Head of caudate nucleus (tissue), 42 donors: ENCODE measurements at places on chromosomes 2 and 18.

- no peak for DNase-seq
Measured at GRCh38 chr2:236557306-236558030, 12.2 kb upstream of the ACKR3 start.

GRCh38 chr2:42290005-42290404 is 71.0 kb downstream of the COX7A2L start:
- DNase-seq = no peak

- DNase-seq = no peak
Measured at GRCh38 chr2:193446967-193447366, 1252.2 kb upstream of the TMEFF2 start.

DNA sequence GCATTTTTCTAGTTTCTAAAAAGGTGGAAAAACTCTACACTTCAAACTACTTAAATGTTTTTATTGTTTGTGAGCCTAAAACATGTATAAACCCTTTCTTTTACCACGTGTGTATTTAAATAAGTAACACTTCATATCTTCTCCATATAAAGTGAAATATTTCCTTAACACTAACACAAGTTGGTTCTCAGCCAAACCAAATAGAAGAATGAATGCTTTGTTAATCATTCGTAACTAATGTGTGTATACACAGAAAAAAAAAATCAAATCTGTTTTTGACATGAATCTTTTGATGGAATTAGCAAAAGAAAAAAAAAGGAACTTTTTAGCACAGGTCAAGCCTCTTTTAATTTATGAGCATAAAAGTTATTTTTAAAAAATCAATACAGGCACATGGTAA is 89.3 kb downstream of the EHBP1 start:
- no peak for DNase-seq

DNA sequence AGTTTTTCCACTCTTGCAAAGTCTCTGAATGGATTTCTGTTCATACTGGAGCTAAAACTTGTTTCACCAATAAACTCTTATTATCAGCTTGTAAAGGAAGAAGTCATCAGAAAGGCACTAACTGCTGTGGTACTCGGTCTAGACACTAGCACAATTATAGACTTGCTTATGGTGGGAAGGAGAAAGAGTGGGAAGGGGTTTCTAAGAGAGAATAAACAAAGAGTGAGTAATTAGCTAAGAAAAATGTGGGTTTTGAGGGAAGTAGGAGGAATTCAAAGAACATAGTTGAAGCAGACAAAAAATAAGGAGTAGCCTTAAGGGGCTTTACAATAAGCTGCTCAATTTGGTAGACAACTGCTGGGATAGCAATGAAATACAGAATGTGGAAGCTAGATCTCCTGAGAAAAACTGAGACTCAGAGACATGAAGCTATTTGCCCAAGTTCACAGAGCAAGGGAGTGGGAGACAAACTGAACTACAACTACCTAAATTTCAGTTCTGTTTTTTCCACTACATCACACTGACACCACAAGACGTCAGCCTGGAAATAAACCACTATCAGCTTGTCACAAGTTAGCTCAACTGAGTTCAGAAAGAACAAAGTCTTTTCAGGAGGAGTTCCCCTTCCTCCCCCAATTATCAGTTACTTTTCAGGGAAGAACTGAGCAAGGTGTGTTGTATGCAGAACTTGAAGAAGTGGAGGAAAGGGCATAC is 59.7 kb downstream of the MAP4K3 start:
- DNase-seq = no peak

DNA sequence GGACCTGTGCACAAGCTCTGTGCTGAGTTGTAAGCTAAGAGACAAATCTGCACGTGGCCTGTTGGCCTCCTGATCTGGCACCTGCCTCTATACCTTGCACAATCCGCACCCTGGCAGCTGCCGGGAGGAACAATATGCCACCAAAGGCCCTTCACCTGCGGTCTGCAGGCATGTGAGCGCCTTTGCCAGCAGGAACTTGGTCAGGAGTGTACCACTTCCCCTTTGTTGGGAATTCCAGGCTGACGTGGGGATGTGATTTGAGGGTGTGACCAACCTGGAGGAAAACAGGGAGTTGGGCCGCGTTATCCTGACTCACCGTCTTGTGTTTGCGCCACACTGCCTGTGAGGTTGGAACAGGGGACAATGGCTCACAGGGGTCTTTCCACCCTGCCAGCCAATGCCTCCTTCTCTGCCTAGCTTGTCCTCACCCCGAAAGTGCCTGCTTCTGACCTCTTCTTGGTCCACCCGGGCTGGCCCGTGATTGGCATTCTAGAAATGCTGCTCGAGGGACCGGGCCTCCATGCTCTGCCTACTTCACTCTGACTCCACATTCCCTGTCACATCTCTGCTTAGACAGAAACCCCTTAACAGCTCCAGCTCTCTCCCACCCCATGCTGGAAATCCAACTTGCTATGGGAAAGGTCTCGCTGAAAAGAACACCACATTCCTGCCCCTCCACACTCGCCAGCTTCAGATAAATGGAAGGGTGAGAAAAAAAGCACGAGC is 67.1 kb upstream of the MAP4K4 start:
- DNase-seq = no peak

- DNase-seq = no peak
Measured at GRCh38 chr2:65901756-65902155, 469.4 kb upstream of the SPRED2 start.

- no peak for DNase-seq
Measured at GRCh38 chr2:119837350-119837749, 77.6 kb downstream of the PTPN4 start.

- DNase-seq = peak; percentile 30
Measured at GRCh38 chr18:65938592-65939372, 188.0 kb downstream of the CDH7 start.

DNA sequence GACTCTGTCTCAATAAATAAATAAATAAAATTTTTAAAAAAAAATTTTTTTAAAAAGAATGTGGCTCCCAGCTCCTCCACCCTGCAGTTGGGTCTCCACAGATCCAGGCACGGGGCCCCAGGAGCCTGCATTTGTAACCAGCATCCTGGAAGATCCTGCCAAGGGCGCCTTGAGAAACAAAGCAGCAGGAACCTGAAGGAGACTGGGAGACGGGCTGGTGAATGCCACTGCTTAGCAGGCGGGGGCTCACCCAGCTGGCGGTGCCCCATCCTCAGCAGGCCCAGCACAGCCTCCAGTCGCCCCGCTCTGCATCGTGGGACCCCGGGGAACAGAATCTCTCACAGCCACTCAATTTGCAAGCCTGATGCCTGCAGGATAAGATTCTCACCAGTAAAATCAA is 187.5 kb upstream of the SALL3 start:
- DNase-seq = no peak

GRCh38 chr2:214679736-214680135 is 129.7 kb downstream of the BARD1 start:
- DNase-seq = no peak

DNA sequence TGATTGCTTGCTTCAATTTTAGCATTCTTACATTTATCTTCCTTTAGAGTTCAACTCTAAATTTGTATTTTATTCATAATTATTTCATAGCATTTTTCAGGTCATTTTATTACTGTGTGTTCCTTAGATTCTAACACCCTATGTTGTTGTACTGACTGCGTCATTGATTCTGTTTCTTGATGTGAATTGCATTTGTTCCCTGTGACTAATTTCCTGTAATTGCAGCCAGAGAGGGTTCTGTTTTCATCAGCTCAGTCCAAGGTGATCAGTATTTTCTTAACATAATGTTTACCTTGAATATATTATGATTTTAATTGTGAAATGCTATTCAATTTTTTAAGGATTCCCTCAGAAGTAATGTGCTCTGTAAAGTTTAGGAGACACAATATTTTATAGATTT is 970.2 kb upstream of the PIK3C3 start:
- no peak for DNase-seq

- DNase-seq = no peak
Measured at GRCh38 chr2:42327125-42327524, 33.9 kb downstream of the COX7A2L start.

- no peak for DNase-seq
Measured at GRCh38 chr2:22281033-22281432, 1103.9 kb upstream of the KLHL29 start.

DNA sequence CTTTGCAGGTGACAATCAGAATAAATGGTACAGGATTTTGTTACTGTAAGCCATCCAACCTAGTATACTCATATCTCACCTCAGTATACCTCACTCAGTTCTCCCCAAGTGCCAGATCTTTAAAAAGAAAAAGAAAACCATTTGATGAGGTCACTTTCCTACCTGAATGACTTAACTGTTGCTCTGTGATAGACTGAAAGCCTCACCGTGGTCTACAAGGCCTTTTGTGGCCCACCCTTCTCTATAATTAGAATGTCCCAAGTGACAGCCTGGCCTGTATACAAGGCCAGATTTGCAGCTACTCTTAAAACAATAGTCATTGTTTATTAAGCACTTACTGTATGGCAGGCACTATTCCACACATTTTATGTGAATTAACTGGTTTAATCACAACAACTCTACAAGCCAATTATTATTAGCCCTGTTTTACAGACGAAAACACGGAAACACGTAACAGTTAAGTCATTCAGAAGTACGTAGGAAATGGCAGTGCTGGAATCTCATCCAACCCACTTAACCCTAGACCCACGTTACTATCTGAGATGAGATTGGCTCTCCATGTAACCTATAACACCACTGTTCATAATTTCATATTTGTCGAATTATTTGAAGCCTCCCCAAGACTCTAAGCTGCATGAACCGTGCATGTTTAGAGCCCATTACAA is 28.3 kb downstream of the PKP4 start:
- DNase-seq = no peak

- no peak for DNase-seq
Measured at GRCh38 chr2:228688007-228688645, 506.6 kb upstream of the SPHKAP start.

- DNase-seq = peak; percentile 46
Measured at GRCh38 chr2:203893401-203893800, 25.8 kb downstream of the CTLA4 start.

GRCh38 chr2:148670773-148671172 is 26.2 kb downstream of the EPC2 start:
- DNase-seq = no peak

DNA sequence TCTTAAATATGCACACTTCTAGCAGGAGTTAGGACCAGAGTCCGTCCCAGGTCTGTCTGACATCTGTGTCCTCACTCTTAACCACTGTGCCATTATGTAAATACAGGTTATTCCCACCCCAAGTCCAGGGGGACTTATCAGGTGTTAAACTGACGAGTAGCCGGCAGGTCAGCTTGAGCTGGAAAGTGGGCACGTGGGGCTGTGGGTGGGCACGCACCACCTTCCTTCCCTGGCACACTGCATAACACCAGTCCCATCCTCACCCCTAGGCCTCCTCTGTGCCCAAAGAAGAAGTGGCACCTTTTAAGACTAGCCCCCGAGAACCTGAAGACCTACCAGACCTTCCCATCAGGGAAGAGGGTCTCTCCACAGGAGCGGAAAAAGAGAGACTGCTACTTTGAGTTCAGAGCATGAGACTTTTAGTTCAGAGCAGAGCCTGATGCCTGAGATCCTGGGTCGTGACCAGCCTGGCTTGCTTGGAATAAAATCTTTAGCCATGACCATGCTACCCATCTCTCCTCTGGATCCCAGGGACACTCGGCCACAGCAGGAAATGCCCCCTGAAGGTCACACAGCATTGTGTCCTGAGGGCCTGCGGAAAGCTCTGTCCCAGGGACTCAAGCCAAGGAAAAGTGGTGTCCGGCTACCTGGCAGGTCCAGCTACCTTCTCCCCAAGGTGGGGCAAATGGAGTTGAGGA is 62.0 kb downstream of the CIB4 start:
- DNase-seq = no peak

DNA sequence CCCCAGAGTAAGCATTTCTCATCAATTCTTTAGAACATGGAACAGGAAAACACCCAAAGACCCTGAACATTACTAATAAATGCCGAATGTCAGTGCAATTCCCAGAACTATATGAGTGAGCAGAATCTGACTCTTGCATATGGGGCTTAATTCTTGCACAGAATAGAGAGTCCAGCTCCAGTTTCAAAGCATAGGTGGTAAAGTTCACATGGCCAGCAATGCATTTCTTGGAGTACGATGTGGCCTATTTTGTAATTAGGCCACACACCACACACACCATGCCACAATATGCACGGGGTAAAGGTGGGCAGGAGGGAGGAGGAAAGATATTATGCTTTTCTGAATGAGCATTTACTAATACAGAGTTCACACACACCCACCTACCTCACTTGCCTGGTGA is 56.5 kb downstream of the PLA2R1 start:
- no peak for DNase-seq

DNA sequence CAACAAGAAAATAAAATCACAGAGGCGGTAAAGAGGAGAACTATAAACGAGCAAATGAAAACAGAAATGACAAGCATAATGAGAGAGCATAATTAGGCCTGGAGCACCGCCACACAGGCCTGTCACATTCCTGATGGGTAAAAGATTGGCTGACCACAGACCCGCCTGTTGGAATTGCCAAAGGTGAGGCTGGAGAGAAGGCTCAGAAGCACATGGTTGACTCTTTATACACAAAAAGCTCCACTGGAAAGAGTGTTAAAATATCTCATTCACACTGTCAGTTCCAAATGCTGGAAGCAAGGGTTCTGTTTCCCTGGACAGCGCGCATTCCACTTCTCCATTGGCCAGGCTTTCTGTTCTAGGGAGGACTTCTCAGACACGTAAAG is 5.9 kb upstream of the LGALSL start:
- no peak for DNase-seq

- no peak for DNase-seq
Measured at GRCh38 chr18:59737776-59738300, 40.6 kb upstream of the CCBE1 start.

DNA sequence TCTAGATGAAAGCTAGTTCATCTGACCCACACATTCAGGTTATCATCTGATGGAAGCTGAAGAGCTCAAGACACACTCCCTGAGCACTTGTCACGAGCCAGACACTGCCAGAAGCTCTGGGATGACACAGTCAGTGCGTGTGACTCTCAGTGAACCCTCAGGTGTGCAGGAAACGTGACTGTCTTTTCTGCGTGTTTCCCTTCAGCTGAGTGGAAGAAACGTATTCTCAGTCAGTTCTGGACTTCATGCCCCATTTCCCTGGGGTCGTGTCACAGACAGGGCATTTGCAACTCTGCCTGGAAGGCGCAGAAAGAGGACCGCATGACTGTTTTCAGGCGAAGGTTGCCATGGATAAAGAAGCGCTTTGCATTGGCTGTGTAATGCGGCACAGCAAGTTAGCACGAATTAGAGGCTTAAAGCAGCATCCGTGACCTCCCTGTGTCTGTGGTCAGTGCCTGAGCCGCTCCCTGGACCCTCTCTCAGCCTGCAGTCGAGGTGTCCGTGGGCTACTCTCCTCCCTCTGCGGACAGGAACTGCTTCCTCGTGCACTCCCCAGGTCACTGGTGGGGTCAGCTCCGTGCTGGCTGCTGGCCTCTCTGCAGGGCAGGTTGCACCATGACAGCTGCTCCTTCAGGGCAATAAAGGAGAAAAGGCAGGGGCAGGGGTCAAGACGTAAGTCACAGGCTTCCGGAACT is 3.3 kb upstream of the ALLC start:
- DNase-seq = no peak

DNA sequence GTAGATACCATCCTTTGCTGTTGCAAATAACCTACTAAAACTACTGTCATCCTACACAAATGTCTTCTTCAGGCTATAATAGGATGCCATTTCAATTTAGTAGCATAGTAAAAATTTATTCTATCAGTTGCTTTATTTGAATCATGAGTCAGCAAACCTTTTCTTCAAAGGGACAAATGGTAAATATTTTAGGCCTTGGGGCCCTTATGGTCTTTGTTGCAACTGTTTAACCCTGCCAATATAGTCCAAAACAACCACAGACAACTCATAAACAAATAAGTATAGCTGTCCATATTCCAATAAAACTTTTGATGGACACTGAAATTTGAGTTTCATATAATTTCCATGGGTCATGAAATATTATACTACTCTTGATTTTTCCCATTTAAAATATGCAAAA is 54.0 kb upstream of the CCBE1 start:
- no peak for DNase-seq
